Ovary (tissue), 10 donors: ENCODE measurements at places on chromosomes 1 and 21.

- H3K27ac ChIP-seq, result no peak overlapping the region
- DNase-seq, result no peak
- no peak overlapping the region for H3K4me3 ChIP-seq
Measured at GRCh38 chr1:234276151-234276788, 97.0 kb upstream of the COA6 start.

DNA sequence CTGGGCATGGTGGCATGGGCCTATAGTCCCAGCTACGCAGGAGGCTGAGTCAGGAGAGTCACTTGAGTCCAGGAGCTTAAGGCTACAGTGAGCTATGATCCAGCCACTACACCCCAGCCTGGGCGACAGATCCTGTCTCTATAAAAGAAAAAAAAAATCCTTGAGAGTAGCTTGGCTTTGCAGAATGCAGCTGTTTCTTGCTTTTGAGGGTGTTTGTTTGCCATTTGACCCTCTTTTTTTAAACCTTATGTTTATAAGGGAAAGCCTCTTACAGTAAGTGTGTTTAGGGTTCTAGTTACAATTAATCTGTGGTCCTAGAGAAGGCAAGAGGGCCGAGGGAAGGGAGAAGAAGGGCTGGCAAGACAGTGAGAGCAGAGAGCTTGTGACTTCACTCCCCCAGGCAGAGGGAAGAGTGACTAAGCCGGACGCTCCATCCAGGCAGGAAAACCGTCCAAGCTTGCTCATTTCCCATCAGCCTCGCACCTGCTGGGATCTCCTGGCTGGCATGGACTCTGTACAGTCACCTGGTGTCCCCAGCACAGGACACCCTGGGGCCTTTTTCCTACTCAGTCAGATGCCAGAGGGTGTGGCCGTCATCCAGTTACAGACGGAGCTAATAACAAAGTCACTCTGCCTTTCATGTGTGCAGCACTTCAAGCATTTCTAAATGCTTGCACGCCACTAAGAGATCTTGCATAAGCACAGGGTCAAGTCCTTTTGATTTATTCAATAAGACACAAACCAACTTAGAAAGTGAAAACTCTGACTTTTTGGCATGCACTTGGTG, 55.5 kb upstream of the PSEN2 start:
- no peaks in the 10 kb centered on the region for H3K27me3 ChIP-seq
- H3K4me3 ChIP-seq, result no peak overlapping the region
- DNase-seq, result peak; percentile 43
- peaks cover 2% of the 10 kb centered on the region for H3K4me1 ChIP-seq

- no peaks in the 10 kb centered on the region for H3K27me3 ChIP-seq
- H3K4me3 ChIP-seq, result no peak overlapping the region
- no peaks in the 10 kb centered on the region for H3K4me1 ChIP-seq
Measured at GRCh38 chr21:40512590-40512989, 334.4 kb downstream of the DSCAM start.

GRCh38 chr1:228280106-228280901, 72.5 kb downstream of the OBSCN start:
- H3K4me3 ChIP-seq, result no peak overlapping the region
- H3K27ac ChIP-seq, result no peak overlapping the region
- no peaks in the 10 kb centered on the region for H3K36me3 ChIP-seq
- DNase-seq, result no peak
- H3K4me1 ChIP-seq, result no peaks in the 10 kb centered on the region

DNA sequence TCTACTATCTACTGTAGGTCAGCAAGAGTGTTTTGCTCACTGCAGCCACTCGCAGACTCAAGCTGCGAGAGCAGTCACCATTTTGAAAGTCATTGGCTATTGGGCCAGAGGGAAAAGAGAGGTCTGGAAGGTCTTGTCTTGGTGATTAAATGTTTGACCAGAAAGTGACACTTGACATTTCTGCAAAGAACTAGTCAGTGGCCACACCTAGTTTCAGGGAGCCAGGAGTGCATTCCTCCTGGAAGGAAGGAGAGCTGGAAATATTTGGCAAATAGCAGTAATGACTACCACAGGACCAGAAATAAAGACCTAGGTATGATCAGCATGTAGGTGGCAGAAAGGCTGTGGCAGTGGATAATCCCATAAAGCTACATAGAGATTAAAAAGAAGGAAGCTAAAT, 440.0 kb upstream of the PLXNA2 start:
- no peak overlapping the region for H3K27ac ChIP-seq
- H3K4me3 ChIP-seq, result no peak overlapping the region
- H3K36me3 ChIP-seq, result no peaks in the 10 kb centered on the region
- no peaks in the 10 kb centered on the region for H3K27me3 ChIP-seq
- DNase-seq, result no peak
- no peaks in the 10 kb centered on the region for H3K4me1 ChIP-seq

DNA sequence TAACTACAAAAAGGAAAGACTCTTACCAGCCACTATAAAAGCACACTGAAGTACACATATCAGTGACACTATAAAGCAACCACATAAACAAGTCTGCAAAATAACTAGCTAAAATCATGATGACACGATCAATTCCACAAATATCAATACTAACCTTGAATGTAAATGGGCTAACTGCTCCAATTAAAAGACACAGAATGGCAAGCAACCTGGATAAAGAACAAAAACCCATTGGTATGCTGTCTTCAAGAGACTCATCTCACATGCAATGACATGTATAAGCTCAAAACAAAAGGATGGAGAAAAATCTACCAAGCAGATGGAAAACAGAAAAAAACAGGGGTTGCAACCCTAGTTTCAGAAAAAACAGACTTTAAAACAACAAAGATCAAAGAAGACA, 59.7 kb upstream of the LYPLAL1 start:
- H3K27ac ChIP-seq, result no peak overlapping the region
- no peak for DNase-seq
- H3K4me1 ChIP-seq, result no peaks in the 10 kb centered on the region
- no peak overlapping the region for H3K4me3 ChIP-seq
- H3K36me3 ChIP-seq, result no peaks in the 10 kb centered on the region
- H3K27me3 ChIP-seq, result no peaks in the 10 kb centered on the region

GRCh38 chr1:22808676-22809483, 98.2 kb downstream of the EPHB2 start:
- H3K27me3 ChIP-seq, result no peaks in the 10 kb centered on the region
- DNase-seq, result peak; percentile 79
- H3K27ac ChIP-seq, result peak overlapping the region; percentile 46
- peaks cover 3% of the 10 kb centered on the region for H3K4me1 ChIP-seq
- H3K4me3 ChIP-seq, result no peak overlapping the region

GRCh38 chr1:50522691-50523342, 99.6 kb upstream of the DMRTA2 start:
- no peaks in the 10 kb centered on the region for H3K36me3 ChIP-seq
- H3K4me3 ChIP-seq, result no peak overlapping the region
- no peak for DNase-seq
- no peaks in the 10 kb centered on the region for H3K4me1 ChIP-seq

- no peak overlapping the region for H3K27ac ChIP-seq
- no peak overlapping the region for H3K4me3 ChIP-seq
- no peak for DNase-seq
- H3K4me1 ChIP-seq, result no peaks in the 10 kb centered on the region
- H3K36me3 ChIP-seq, result no peaks in the 10 kb centered on the region
Measured at GRCh38 chr1:199877526-199878384, 149.8 kb upstream of the NR5A2 start.

DNA sequence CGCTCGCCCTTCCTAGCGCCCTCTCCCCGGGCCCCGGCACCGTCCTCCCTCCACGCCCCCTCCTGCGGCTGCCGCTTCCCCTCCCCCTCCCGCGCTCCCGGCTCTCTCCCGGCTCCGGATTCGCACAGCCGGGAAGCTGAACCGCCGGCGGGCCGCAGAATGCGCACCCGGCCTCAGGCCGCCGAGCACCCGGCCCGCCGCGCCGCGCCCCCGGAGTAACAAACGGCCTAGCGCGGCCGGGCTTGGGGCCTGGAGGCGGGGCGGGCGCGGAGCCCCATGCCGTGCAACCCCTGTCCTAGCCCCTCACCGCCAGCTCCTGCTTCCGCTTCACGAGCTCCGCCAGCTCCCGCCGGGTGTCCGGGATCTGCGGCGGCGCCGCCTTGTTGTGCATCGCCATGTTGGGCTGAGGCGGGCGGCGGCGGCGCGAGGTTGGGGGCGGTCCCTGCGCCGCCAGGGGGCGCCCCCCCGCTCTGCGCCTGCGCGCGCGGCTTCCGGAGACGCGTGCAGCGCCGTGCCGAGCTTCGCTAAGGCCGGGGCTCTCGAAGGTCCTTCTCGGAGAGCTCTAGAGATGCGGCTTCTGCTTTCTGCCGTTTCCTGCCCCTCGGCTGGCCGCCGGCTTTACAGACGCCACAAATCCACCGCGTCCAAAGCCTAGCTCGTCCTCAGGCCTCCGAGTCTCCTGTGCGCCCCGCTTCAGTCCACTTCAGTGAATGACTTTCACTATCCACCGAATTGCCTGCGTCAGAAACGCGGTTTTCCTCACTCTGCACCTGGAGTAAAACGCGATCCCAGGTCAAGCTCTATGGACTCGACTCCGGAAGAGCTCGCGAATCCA, at the start of gene MEAF6:
TSS of gene MEAF6 (minus strand) at position 417 of the 835 bp plus-strand sequence. CDS start at position 397, 20 bp downstream.
- peak within 1 kb of the TSS; percentile 62 for H3K4me3 ChIP-seq
- peaks cover 10% of the 10 kb centered on the region for H3K4me1 ChIP-seq
- peak within 1 kb of the TSS; percentile 83 for H3K27ac ChIP-seq
- H3K36me3 ChIP-seq, result no peaks in the 10 kb centered on the region
- peak; percentile 88 for DNase-seq
- H3K27me3 ChIP-seq, result no peaks in the 10 kb centered on the region
